ENCODE measurements at places on chromosomes 4 and X.

DNA sequence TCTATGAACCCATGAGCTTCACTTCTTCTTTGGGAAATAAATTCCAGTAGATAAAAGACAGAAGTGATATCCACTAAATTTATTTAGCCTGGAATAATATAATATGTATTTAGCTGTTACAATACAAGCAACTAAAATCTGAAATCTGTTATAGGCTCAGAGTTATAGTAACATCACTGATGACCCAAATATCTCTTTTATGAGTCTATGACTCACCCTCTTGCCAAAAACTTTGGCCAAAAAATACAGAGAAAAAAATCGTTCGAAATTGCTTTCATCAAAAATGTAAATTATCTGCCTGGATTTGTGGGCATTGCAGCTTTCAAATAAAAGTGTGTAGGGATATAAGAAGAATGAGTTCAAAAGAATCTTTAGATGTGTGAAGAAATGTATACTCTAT, 89.4 kb upstream of the DKK2 start:
- no peak for DNase-seq

DNA sequence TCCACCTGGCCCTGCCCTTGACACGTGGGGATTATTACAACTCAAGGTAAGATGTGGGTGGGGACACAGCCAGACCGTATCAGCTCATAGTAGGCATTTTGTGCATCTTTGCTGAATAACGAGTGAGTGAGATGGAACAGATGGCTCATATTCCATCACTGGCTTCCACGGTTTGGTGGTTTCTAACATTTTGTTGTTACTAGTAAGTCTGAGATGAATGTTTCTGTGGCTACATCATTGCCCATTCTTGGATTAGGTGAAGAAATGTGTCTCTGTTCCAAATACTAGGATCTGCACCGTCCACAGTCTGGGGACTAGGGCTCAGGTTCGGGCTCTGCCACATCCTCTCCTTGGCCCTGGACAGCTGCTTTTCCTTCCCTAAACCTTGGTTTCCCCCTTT, 3.6 kb downstream of the ABLIM2 start:
- DNase-seq, result no peak

DNA sequence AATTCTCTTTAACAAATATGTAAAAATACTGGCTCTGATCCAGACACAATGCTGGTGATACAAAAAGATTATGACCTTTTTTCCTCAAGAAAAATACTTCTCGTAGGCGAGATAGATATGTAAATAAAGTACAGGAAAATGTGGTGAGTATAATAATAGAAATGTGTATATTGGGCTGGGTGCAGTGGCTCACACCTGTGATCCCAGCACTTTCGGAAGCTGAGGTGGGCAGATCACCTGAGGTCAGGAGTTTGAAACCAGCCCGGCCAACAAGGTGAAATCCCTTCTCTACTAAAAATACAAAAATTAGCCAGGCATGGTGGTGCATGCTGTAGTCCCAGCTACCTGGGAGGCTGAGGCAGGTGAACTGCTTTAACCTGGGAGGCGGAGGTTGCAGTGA, 55.0 kb downstream of the MRPL1 start:
- DNase-seq, result no peak

GRCh38 chrX:47172971-47173792, 20.4 kb upstream of the UBA1 start:
- DNase-seq, result no peak

DNA sequence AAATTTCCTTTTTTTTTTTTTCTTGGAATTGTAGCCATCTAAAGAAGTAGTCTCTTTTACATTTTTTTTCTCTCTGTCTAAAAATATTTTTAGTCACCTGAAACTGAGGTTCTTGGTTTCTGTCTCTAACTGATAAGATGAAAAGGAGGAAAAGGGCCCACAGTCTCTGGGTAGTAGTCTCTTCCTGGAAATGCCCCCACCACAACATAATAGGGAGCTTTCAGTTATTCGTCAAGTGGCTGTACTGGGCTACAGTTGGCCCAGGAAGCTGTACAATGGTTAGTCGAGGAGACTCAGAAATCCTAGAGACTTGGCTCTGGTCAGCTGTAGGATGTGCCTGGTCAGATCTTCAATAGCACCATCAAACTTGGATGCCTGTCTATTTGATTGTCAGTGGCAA, 163.4 kb downstream of the ACTRT1 start:
- no peak for DNase-seq

- DNase-seq, result no peak
These were observed 422.8 kb upstream of the PABPC4L start for GRCh38 chr4:134624365-134624764.

DNA sequence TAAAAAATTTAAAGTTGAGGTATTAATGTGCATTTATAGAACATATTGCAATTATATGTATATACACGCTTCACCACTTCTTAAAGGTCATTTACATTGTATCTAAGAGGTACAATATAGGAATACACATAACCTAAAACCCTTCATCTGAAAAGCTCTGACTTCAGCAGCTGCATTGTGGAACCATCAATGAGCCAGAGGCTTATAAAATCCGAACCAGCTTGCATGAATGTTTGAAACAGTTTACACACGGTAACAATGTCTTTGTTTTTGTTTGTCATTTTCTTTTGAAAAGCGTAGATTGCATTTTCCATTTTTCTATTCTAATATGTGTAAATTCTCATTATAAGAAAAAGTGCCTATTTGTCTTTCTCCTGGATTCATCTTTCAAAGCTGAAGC, 221.6 kb downstream of the DCLK2 start:
- no peak for DNase-seq

DNA sequence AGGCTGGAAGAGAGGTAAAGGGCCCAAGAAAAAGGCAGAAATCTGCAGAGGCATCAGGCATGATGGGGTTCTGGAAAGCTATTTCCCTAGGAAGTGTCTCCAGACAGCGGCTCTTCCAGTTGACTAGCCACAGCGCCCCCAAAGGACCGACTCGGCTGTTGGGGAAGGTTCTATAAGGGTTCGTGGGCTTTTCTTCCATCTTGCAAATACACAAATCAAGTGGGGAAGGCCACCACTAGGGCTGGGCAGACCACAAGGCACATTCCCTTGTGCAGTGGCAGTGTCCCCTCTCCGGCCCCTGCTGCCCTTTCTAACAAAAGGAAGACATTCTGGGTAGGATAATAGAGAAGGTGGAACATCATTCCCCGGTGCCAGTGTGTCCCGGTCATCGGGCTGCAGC, 18.2 kb downstream of the BCOR start:
- DNase-seq, result no peak

DNA sequence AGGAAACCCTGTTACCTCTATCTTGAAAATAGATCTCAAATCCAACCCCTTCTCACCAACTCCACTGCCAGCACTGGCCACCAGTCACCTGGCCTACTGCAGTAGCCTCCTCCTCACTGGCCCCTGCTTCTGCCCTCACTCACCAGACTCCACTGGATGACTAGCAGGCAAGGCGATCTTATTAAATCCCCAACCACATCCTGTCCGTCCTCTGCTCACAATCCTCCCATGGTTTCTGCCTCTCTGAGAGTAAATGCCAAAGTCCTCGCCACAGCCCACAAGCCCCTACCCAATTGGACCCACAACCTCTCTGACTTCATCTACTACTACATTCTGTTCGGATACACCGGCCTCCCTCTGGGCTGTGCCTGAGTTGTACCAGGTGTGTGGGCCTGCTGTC, 5.4 kb upstream of the PIM2 start:
- no peak for DNase-seq

DNA sequence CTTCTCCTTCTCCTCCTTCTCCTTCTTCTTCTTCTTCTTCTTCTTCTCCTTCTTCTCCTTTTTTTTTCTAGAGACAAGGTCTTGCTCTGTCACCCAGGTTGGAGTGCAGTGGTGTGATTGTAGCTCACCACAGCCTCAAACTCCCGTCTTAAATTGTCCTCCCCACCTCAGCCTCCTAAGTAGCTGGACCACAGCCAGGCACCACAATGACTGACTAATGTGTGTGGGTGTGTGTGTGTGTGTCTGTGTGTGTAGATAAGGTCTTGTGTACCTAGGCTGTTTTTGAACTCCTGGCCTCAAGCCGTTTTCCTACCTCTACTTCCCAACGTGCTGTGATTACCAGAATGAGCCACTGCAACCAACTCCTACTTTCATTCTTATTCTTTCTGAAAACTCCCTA, 390.9 kb downstream of the ADAM29 start:
- no peak for DNase-seq

DNA sequence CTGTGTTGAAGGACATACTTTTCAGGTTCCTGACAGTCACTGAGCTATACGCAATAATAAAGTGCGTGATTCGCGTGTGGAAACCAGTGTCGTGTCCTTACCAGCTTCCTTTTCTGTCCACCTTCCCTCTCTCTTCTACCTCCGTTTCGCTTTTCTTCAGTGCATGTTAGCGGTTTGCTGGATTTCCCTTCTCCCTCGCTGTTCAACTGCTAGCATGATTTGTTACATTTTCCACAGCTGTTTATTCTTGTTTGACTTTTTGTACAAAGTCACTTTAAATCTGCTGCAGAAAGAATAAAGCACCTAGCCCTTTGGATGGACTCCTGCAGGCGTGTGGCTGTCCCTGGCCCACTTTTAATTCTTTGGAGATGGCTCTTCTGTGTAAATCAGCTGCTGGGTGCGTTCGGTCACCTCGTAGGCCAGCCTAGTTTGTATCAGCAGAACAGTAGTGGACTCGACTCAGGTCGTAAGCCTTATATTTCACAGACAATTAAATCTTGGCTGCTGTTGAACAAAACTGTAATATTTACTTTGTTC, 8.9 kb upstream of the HAND2 start:
- DNase-seq, result no peak

GRCh38 chrX:103369479-103369878, 6.9 kb upstream of the BEX3 start:
- no peak for DNase-seq

- no peak for DNase-seq
These were observed 373.6 kb downstream of the MID1IP1 start for GRCh38 chrX:39174772-39175417.

DNA sequence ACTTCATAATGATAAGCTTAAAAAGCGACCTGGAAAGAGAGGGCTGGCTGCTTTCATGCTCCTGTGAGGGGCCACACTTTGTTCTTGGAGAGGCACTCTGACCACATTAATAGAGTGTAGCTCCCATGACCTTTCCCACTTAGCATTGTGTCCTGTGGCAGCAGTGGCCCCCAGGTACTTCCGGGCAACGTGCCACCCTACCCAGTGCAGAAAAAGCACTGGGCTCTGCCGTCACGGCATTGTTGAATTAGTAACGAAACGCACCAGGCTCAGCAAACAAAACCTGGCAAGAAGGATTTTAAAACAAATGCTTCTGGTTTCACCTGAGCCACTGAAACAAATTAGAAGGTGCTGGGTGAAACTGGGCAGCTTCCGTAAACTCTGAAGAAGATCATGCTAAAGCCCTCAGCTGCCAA, 5.4 kb upstream of the SORBS2 start:
- DNase-seq, result no peak

GRCh38 chr4:3221996-3222395, 27.0 kb upstream of the MSANTD1 start:
- no peak for DNase-seq

DNA sequence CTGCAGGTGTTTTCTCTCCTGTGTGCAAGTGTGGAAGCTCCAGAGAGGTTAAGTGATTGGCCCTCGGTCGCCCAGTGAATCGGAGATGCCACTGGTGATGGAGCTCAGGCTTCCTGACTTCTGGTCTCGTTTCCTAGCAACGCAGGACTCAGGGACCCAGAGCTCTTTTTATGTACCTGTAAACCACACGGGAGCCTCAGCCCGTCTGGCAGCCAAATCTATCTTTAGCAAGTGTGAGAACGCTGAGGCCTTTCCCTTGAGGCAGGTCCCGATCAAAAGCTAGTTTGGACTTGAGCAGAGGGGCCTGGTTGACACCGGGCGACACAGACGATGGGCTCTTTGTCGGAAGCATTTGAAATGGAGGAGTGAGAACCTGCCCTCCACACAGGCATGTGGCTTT, 116.8 kb downstream of the SORCS2 start:
- no peak for DNase-seq

- no peak for DNase-seq
These were observed 140.1 kb downstream of the BTC start for GRCh38 chr4:74654230-74654681.

DNA sequence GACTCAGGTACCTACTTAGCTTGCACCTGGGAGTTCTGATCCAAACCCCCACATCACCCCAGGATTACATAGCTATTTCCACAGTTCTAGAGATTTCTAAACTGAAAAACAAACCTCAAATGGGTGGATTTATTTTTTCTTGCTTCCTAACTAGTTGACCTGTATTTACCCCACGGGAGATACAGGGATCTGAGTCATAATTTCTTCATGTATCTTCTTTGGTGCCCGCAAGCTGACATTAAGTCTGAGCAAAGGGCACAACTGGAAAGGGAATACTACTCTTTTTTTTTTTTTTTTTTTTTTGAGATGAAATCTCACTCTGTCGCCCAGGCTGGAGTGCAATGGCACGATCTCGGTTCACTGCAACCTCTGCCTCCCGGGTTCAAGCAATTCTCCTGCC, 10.0 kb upstream of the ELOVL6 start:
- DNase-seq, result no peak

- DNase-seq, result no peak
These were observed 68.5 kb upstream of the MXD4 start for GRCh38 chr4:2330091-2331042.

DNA sequence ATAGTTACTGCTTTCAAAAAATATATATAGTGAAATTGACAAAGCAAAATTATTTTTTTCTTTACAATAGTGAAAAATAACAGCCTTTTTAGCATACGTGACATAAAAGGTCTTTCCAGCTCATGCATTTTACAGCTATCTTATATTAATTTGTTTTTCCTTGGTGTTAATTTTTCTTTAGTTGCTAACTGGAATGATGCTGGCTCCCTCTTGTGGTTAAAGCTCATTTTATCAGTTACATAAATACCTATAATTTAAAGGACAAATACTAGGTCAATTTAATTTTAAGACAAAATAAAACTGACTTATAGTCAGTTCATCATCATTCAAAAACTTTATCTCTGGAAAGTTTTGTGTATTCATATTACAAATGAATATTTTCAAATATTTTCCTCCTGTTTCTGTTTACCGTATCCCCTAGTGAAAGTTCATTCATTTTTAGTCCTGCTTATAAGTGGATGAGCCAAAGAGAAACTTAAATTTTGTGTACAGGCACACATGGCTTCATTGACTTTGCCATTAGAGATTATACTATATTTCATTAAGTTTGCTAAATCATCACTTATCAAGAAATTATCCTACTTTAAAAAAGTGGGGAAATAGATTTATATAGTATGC, 9.9 kb upstream of the ANAPC4 start:
- no peak for DNase-seq

DNA sequence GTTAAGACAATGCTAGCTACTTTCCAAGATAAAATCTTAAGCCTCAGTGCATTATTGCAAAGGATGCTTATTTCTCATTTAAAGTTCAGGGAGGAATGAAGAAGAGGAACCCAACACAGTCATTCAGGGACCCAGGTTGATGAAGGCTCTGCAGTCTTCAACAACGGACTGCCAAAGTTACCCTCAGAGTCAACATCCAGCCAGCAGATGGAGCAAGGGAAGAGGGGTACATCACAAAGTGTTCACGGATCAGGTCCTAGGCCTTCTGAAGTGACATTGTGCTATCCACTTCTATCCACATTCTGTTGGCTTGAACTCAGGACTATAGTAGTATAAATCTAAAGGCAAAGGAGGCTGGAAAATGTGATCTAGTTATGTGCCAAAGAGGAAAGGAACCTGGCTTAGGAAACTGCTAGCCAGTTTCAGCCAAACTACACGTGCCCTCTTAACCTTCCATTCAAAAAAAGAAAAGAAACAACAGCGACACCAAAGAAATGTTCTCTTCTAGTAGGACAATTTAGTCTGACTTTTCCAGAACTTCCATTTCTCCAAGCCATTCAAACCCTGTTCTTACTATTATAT, 28.8 kb downstream of the NKX6-1 start:
- DNase-seq, result no peak

- DNase-seq, result no peak
These were observed 3.5 kb downstream of the JAKMIP1 start for GRCh38 chr4:6196871-6197270.
